ENCODE measurements at places on chromosomes 4 and X.

DNA sequence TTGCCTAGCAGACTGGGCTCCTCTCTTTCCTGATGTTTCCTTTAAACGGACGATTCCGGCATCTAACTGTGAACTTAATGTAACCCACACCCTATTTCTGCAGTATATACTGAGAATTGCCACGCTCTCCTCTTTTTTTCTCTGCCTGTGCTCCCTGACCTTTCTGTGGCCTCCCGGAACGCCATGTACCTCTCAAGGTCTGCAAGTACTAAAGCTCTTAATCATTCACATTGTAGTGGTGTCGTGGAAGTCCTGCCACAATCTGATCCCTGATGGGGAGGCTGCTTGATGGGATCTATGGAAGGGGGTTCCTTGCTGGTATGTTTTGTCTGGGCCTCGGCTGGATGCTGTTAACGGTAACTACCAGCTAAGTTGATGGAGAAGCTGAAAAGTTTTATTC is 302.9 kb upstream of the EPHA5 start:
- DNase-seq, result no peak

DNA sequence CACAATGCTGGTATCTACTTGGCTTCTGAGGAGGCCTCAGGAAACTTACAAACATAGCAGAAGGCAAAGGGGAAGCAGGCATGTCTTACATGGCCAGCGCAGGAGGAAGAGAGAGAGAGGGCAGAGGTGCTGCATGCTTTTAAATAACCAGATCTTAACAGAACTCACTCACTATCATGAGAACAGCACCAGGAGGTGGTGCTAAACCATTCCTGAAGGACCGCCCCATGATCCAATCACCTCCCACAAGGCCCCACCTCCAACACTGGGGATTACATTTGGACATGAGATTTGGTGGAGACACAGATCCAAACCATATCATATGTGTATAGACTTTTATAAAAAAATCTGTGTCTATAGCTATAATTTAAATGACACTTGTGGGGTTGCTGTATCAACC is 48.6 kb upstream of the ERVMER34-1 start:
- no peak for DNase-seq

DNA sequence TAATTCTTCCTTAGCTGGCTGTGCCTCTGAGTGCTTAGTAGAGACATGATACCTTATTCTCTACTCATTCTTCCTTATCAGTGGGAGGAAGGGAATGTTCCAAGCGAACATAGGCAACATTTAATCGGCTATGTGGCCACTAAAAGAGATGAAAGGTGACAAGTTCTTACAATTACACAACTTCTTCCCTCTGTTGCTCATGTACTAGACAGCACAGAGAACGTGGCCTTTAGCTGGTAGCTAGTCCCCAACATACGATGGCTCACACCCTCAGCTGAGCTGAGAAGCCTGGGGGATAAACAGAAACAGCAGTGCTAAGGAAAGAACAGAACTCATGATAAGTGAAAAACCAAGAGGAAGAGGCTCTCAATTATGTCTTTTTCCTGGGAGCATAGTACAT is 52.2 kb downstream of the APOO start:
- DNase-seq, result no peak

DNA sequence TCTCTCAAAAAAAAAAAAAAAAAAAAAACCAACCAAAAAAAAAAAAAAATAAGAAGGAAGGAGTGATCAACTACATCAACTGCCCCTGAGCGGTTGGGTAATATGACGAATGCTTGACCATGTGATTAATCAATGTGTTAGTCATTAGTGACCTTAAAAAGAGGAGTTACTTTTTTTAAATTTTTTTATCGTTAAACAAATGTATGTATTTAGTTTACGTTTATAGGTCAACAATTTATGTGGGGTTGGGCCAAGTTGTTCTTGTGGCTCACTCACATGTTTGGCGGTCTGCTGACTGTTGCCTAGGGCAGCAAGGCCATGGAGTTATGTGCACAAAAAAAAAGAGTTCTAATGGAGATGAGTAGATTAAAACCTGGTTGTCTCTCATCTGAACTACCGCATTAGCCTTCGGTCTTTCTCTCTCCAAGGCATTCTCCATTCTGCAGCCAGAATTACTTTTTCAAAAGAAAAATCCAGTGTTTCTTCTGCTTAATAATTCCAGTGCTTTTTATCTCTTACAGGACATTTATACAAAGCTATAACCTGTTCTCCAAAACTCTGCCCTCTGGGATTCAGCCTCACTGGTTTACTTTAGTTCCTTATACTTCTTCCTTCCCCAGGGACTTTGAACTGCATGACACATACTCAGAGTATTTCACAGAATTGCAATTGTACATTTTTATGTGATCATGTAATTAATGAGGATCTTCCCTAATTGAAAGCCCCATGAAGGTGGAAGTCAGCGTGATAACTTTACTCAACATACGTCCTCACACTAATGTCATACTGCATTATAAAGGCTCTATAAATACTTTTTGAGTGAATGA is 505.5 kb downstream of the ANKRD50 start:
- no peak for DNase-seq

DNA sequence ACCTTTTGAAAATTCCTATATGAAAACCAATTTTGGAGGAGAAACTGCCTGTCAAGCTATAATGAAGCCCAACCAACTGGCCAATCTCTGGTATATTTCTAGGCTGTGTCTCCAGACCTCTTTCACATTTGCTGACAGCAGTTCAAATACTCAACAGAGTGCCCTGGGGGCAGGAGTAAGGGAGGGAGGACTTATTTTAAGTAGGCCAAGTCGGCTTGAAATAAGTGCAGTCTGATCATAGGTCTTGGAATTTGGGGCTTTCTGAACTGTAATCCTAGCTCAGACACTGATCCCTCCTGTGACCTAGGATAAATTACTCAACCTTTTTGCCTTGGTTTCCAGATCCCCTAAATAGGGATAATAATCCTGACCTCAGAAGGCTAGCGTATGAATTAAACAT is 59.4 kb upstream of the SLC7A11 start:
- DNase-seq, result no peak

DNA sequence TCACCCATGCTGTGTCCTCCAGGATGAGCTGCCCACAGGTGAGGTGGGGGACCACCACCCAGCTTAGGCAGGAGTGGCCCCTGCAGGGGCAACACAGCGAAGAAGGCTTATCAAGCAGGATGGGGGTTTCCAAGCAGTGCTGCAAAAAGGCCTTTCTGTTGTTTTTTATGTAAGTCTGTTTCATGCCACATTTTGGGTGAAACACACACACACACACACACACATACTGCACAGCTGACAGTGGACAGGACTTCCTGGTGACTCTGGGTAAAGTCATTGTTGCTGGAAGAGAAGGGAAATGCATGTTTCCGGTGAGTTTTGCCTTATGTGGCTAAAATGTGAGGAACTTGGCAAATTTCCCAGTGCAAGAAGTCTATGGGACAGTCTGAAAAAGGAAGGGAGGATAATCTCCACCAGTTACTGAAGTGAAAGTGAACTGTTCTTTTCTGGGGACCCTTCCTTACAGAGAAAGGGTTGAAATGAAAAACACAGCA is 119.2 kb downstream of the IRF2 start:
- no peak for DNase-seq

- DNase-seq, result no peak
These were observed 326.8 kb downstream of the TRIML1 start for GRCh38 chr4:188466001-188466400.

GRCh38 chr4:112302320-112303274 is 5.4 kb downstream of the ALPK1 start:
- no peak for DNase-seq

- peak; percentile 90 for DNase-seq
These were observed 205.3 kb downstream of the TENM3 start for GRCh38 chr4:182448281-182449151.

DNA sequence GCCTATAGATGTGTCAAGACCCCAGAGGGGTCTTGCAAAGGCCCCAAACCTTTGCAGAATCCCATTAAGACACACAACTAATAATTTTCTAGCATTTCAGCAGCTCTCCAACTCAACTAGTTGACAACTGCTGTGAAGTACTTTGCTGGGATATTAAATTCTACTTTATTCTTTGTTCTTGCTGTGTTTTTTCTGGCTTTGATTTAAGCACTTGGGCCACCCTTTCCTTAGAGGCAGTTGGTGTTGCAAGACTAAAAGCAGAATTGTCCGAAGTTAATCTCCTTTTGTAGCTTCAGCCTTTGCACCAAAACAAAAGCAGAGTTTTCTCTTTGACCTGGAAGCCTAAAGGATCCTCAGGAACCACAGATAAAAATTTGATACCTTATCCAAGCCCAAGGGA is 353.1 kb upstream of the CLNK start:
- no peak for DNase-seq

GRCh38 chrX:96843566-96843965 is 40.1 kb upstream of the RPA4 start:
- DNase-seq, result peak; percentile 1

GRCh38 chr4:101774807-101775206 is 15.7 kb upstream of the BANK1 start:
- no peak for DNase-seq

GRCh38 chr4:87121341-87122065 is 98.9 kb downstream of the KLHL8 start:
- no peak for DNase-seq

DNA sequence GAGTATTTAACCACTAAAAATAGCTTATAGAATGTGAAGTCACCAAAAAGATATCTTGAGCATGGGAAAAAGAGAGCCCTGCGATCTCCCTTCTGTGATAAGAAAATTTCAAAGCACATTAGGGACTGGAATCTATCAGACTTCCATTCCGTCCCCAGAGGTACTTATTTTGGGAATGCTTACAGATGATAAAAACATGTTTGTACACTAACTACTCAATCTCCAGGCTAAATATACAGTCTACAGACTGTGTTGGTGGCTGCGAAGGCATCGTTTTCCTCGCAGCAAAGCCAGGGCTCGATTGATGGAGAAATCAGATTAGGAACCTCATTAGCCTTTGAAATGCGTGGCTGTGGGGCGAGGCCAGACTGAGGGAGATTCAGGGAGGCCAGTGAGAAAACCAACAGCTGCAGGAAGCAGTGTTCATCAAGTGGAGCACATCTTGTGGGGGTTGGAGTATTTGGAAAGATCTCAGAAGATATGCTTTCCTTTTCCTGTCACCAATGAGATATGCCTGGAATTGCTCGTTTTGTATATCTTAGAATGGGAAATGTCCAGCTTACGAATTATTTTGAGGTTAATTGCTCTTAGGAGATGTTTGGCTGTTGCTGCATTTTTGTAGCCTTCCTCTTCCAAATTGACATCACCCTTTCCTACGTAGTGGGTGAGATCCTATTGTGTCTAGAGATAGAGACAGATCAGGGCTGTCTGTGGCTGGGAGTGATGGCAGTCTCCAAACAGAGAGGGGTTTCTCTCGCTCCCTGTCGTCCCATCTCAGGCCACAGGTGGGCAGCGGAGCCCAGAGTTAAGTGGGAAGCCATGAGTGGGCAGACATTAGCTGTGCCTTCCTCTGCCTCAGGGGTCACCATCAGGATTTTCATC is 224.9 kb upstream of the FAT1 start:
- no peak for DNase-seq

DNA sequence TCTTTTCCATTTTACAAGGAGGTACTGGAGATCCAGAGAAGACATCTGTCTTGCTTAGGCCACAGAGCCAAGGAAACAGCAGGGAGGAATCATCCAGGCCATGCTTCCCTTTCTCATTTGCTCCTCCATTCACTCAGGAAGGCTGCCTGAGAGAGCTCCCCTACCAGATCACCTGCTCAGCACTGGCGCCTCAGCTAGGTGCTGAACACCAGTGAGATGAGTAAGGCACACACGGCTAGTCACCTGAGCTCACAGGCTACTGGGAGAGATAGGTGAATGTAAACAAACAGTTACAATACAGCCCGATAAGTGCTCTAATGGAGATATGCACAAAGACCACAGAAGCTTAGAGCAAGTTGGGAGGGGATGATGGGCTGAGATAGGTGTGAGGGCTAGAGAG is 149.8 kb upstream of the ARHGEF9 start:
- no peak for DNase-seq

DNA sequence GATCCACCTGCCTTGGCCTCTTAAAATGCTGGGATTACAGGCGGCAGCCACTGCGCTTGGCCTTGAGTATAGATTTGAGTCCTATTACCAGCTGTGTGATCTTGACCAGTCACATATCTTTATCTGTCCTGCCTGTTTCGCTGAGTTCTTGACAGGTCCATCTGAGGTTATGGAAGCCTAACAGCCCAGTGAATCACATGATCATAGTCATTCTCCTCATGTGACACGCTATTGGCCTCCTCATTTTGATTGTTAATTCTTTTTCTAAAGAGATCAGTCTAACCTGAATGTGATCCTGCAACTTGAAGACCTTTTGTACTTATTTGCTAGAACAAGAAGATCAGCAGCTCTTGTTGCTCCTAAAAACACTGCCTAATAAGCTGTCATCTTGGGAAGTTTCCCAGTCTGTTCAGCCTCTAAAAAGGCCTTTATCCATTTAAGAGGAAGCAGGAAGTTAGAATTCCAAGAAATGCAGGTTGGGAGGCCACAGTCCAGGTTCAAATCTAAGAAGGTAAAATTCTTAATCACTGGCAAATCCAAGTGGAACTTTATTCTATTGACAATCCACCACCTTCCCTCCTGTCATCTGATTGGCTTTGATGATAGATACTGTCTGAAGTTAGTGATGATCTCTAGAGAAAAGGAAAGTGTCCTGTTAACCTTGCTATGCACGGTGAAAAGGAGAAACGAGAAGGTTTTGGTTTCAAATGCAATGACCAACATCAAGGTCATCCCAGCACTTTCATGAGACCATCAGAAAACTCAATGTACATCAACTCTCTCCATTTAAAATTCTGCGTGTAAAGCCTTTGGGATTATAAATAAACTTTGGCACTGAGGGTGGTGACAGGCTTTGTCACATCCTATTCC is 86.9 kb downstream of the CHRNA9 start:
- no peak for DNase-seq

DNA sequence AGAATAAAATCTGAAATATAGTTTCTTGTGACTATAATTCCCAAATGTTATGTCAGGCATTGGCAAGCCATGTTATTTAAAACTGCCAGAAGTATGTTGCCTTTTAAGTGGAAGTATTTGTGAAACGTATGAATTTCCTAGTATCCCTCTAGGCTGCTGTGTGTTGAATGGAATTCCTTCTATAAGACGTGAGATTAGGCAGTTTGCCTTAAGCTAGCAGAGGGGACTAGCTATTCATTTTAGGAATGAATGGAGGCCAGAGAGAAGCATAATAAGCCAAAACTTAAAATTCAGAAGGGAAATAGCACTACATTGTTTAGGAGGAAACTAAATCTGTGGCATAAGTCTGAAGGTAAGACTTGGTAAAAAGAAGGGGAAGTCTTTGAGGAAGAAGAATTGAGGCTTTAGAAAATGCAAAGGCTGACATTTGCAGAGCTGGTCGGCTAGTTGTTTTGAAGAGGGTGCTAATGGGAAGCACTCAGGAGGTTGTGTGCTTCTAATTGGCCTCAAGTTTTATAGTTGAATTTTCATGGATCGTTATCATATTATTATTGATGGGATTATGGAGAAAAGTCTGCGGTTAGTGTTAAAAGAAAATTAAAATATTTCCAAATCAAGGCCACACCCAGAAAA is 57.1 kb downstream of the TMEM131L start:
- no peak for DNase-seq

DNA sequence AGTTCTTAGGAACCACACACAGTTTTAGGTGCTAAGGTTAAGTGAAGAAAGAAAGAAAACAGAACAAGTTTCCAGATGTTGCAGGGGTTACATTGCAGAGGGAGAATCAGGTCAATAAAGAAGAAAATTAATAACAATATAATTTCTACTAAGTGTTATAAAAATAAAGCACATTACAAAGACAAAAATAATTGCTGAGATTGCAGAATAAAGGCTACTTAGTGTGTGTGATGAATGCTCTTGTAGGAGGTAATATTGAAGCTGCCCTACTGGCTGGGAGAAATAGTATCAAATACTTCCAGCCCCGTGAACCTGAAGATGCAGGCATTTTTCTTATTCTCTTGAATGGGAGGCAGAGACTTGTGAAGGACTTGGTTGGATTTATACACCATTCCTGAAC is 33.2 kb upstream of the FAM9A start:
- no peak for DNase-seq
